ENCODE measurements at places on chromosomes 6 and 20.

DNA sequence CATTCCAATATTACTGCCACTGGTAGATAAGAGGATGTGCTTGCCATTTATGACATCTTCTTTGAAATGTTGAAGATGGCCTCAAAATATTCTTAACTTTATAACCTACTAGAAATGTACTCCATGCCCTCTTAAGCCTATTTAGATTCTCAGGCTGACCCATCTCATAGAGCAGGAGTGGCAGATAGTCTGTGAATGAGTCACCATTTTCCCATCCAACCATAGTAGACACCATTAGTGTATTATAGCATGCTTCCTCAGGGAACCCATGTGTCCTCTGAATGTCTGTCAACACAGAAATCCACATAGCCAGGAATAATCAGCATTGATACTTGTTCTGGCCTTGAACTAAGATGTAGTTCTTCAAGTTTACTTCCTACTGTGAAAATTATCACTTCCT is 150.2 kb downstream of the IMPG1 start:
- DNase-seq = no peak

- DNase-seq = no peak
Measured at GRCh38 chr20:19252451-19253120, 40.1 kb downstream of the SLC24A3 start.

DNA sequence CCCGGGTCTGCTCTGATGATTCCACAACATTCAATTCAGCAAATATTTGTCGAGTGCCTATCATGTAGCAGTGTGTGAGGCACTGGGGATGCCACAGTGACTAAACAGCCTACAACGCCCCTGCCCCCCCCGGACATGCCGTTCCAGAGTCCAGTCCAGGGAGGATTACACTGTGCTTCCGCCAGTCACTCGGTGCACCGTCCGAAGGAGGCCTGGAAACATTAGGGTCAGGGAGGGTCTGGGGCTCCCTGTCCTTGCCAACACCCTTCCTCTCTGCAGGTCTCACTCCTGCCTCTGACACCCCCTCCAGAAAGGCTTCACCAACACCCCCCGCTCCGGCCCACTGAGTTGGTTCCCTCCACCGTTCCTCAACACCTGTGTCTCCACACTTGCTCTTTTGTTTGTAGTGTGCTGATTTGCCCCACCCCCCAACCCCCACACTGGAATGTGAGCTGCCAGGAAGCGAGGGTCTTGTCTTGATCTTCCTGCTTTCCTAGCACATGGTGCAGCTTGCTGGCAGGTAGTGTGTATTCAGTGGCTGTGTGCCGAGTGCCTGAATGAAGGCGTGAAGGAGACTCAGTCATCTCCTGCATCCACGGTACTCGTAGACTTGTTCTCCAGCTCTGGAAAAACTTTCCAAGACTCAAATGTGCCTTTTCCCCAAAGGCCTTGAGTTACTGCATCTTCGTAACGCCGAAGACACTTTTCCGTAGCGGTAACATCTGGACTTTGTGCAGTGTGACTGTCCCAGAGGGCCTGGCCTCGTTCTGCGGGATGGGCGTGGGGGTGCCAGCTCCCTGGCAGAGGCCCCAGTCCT is 150.4 kb downstream of the ZDHHC14 start:
- no peak for DNase-seq

DNA sequence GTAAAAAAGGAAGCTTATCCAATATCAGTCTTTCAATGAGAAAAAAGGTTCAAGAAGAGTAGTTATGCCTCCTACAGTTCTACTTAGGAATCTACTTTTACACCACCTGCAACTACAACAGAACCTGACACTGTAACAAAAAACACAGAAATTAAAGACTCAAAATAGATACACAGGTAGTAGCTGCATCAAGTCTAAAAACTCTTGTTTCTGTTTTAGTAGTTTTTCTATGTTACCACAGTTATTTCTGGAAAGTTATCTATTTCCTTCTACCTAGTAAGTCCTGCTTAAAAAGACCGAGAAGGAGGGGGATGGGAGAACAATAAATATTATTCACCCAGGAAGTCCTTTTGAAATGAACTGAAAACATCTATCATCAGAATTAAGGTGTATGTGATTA is 52.5 kb downstream of the ATG5 start:
- no peak for DNase-seq

Data from stimulated activated CD4-positive, alpha-beta T cell treated with anti-CD3 and anti-CD28 coated beads, TNF-alpha, amount 100 ng/mL, for 1 hour (primary cell).